ENCODE measurements at places on chromosomes 4 and X. TPM values are rescaled to one million over a fixed set of nuclear protein-coding genes. Genes with fewer than 3 reads are reported as not detected.

Gene SMIM43
- total RNA-seq = 0.20 TPM

Gene ERAS
- total RNA-seq = not detected

Gene ENPP6
- total RNA-seq = not detected

Gene S100P
- total RNA-seq = 59.5 TPM

Gene WDR44
- 11.6 TPM for total RNA-seq

Gene CLDN24
- total RNA-seq = not detected

Gene CCDC110
- total RNA-seq = not detected

Gene ASB9
- total RNA-seq = 20.8 TPM

Gene RHOXF2
- total RNA-seq = not detected

Gene QRFPR
- not detected for total RNA-seq

Gene SLC9B1
- total RNA-seq = not detected

Gene LPAR4
- total RNA-seq = not detected

Gene UCP1
- not detected for total RNA-seq

Gene SULT1E1
- not detected for total RNA-seq

Gene BEND2
- not detected for total RNA-seq

Gene EDA
- total RNA-seq = 0.60 TPM

Gene ZNF157
- total RNA-seq = not detected

Gene EDNRA
- total RNA-seq = 0.30 TPM

Gene LRCH2
- total RNA-seq = 0.02 TPM

Gene PDCL2
- not detected for total RNA-seq

Gene TEX28
- not detected for total RNA-seq

Gene CXCL5
- 49.4 TPM for total RNA-seq

Gene PAGE5
- total RNA-seq = not detected

Gene H2BW2
- not detected for total RNA-seq

Gene ATP5ME
- 384 TPM for total RNA-seq

Gene RNF150
- total RNA-seq = 0.36 TPM

Gene SLC39A8
- 11.7 TPM for total RNA-seq

Gene COX7B
- 698 TPM for total RNA-seq

Gene MAGEA8
- total RNA-seq = not detected

Gene LUZP4
- not detected for total RNA-seq

Gene IL2
- total RNA-seq = not detected

Gene CITED1
- total RNA-seq = 1.3 TPM

Gene NUP62CL
- 16.3 TPM for total RNA-seq

Gene GPC3
- total RNA-seq = not detected

Gene PABPC5
- total RNA-seq = not detected

Gene PASD1
- total RNA-seq = not detected

Gene TMPRSS11D
- total RNA-seq = not detected

Gene YY2
- 2.2 TPM for total RNA-seq

Gene STPG2
- not detected for total RNA-seq

Gene FAM156A
- total RNA-seq = 14.5 TPM

Gene FAM184B
- not detected for total RNA-seq

Gene MAGEA2
- total RNA-seq = not detected

Gene LRIT3
- total RNA-seq = not detected

Gene IQCM
- total RNA-seq = not detected

Gene SMIM10
- 0.17 TPM for total RNA-seq

Gene TSPAN7
- total RNA-seq = 2.9 TPM

Gene TRPC5OS
- total RNA-seq = not detected

Gene PDHA2
- total RNA-seq = not detected

Gene CTAG1B
- not detected for total RNA-seq

Gene ADGRA3
- 23.4 TPM for total RNA-seq

Gene PTCHD1
- total RNA-seq = not detected

Gene ERVMER34-1
- total RNA-seq = 0.49 TPM

Gene PITX2
- 1.2 TPM for total RNA-seq

Gene ZXDB
- 7.0 TPM for total RNA-seq

Gene GRXCR1
- not detected for total RNA-seq

All from A549 treated with RU486 at 1 μM for 4 hours (cell line).